ENCODE measurements at places on chromosomes 2 and 18.

DNA sequence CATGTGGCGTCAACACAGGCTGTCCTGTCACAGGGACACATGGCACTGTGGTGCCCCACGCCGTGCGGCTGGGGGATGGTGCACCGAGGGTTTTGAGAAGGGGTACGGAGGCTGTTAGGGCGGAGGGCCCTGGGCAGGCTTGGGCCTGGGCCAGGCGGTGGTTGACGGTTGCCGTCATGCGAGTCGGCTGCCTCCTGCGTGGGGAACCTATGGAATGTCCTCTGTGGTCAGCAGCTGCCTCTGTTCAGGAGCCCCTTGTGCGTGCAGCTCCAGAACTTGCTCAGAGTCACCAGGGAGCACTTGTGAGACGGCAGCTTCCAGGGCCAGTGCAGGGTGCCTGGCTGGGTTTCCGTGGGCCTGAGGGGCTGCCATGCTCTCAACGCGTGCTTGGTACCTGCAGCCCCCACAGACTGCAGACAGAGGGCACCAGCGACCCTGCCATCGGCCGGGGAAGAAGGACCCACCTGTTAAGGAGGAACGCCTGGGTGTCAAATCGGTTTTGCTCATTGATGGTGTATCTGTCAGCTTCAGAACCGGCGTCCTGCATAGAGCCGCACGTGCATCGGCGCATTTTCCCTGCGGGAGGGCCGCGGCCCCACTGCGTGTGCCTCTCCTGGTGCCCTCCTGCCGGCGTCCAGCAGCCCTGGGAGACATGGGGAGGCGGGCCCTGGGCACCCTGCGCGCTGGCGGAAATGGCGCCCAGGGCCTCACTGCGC is 10.0 kb upstream of the D2HGDH start:
- DNase-seq: no peak

- DNase-seq: no peak
Observed at GRCh38 chr2:233111427-233111826, 51.3 kb downstream of the INPP5D start.

DNA sequence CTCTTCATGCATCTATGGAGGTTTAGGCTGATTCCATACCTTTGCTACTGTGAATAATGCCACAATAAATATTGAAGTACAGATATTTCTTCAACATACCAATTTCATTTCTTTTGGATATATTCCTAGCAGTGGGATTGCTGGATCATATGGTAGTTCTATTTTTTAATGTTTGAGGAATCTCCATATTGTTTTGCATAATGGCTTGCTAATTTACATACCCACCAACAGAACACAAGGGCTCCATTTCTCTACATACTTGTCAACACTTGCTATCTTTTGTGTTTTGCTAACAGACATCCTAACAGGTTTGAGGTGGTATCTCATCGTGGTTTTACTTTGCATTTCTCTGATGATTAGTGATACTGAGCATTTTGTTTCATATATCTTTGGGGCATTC is 253.2 kb downstream of the ZNF804A start:
- no peak for DNase-seq

DNA sequence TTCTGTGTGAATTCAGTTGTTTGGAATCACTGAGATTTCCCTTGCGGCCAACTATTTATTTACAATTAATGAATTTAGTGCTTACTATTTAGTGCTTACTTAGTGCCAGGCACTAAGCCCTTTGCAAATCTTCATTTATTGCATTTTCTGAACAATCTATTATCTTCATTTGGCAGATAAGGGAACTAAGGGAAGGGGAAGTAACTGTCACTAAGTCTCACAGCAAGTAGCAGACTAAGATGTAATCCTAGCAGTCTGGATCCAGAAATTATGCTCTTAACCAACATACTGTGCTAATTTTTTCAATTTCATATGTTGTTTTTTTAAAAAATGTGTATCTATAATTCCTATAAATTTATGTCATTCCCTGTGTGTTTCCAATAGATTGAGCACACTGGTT is 214.4 kb upstream of the EPC2 start:
- no peak for DNase-seq

DNA sequence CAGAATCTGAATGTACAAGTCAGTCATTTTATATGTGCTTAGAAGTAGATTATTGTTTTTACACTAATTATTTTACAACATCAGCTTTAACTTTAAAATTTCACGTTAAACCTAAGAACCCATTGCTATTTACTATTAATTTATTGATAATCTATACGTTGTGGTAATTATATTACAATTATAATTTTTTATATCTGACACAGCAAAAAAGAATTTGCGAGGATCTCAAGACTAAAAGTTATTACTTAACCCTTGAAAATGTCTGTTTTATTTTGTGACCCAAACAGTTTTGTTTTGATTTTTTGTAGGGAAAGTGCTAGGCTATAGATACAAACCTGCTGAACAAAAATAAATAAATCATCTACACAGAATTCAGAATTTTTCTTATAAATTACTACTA is 30.3 kb downstream of the BAZ2B start:
- no peak for DNase-seq

DNA sequence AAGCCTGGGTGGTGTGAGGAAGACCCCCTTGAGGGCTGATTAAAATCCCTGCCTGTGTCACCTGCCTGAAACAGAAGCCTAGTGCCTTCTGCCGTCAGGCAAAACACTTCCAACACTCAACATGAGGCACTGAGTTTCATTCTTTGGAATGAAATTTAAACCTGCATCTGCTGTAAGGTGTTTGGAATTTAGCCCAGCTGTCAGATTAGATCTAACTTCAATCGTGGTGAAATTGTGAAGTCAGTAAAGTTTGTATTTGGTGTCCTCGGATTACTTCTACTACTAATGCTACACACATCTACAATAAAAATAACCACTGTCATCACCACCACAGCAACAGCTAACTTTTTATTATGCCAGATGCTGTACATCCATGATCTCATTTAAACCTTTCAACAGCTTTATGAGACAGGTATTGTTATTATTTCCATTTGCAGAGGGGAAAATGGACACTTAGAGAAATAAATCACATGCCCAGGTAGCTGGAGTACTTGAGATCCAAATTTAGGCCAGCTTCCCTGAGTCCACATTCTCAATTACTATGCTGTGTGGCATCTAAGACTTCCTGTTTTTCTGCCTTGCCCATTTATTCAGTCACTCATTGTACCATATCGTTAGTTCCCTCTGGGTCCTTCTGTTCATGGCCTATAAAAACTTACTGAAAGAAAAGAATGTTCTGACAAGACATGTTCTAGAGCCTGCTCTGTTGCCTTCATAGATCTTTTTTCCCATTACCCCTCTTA is 98.2 kb upstream of the GCFC2 start:
- no peak for DNase-seq

DNA sequence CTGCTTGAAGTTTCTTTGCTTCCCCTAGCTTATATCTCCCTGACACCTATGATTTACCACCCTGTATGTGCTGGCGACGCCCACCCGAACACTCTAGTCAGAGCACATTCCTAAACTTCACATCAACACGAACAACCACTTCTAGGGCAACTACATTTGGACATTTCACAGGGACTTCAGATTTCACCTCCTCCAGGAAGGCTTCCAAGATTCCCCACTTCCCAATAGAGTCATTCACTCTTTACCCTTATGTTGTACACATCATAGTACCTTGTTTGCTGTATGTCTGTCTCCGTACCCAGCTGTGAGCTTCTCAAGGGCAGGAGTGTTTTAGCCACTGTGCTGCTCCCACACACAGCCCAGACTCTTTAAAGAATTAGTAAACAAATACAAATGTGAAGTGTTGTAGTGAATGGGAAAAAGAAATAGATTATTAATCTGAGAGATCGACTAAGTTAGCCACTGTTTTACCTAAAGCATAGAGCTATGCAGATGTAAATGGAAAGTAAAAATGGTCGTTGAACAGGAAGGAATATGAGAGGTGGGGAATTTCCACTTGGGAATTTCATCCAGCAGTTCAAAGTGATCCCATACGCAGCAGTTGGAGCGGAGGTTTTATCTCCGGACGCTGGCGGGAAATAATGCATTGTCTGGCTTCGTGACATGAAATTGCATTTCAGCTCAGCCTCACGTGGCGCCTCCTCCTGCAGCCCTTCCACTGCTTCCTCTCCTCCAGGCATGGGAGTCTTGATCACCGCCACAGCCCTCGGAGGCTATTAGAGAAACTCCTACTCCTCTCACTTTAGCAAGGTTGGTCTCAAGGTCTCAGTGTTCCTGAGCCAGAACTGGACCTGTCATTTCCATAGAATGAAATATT is 233.4 kb upstream of the COPS8 start:
- no peak for DNase-seq

- DNase-seq: no peak
Observed at GRCh38 chr2:204545861-204546735, 823 bp downstream of the PARD3B start.

DNA sequence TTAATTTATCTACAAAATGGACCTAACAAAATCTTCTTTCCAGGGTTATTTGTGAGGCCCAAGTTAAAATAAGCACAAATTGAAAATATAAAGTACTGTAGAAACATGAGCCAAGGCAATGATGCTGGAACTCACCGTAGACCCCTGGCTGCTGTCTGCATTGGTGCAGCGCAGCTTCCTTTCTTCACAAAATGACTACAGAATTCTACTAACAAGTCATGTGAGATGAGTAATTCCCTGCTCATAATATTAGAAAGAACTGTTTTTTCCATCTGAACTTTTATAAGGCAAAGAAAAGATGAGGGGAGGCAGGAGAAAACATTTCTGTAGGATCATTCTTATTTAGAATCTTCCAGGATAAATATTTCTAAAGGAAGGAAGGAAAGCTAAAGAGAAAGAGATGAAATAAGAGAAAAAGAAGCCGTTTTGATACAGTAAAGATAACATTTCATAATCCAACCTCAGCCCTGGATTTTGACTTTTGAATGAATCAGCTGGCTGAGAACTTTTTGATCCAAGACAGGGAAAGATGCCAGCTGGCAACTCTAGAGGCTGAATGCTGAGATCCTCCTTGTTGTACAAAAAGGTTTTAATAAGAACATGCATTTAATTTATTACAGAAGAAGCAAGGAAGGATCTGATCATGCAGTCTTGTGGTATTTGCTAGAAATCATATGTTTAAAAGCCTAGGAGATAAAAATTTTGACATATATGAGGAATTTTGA is 183.9 kb upstream of the KLHL14 start:
- no peak for DNase-seq

DNA sequence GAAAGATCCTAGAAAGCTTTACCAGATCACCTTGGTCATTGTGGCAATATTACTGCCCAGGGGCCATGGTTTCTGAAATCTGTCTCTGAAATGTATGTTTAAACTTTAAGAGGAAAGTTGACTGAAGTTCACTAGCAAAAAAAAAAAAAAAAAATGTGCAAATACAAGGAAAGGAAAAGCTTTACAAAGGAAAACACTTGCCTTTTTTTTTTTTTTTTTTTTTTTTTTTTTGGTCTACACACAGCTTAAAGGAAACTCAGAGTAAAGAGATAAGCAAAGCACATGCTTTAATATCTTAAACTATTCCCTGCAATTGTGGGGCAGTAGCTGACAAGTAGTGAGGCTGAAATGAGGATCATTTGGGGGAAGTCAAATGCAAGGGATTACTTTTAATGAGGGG is 174.2 kb upstream of the EPAS1 start:
- DNase-seq: no peak

DNA sequence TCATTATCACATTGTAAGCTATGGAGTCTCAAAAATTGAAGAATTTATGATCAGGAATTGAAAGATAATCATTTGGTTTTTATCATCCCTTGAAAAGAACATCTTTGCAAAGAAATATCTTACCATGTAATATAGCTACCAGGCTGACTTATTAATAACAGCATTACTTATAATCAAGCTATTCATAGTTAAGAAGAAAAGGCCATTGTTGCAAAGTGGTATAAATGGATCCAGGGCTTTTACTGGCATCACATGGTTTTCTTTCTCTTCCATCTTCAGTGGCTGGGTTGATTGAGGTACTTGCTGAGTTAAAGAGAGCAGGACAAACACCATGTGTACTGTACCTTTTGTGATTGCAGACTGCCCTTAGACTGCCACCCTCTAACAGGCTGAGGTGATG is 39.6 kb downstream of the MFSD6 start:
- no peak for DNase-seq

DNA sequence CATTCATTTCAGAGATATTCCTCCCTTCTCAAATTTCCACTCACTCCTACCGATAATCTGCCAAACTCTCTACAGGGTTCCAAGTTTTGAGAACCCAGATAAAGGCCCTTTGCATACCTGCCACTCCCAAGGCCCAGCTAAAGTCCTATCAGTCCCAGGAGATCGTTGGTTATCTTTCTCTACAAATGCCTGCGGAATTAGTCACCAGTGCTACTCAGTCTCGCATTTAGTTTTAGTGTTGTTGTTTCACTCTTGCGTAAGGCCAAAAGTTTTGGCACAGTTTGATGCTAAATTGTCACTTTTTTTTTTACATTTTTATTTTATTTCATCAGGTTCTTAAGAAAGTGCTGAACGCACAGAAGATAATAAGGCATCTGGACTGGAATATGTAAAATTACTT is 29.2 kb upstream of the SETBP1 start:
- no peak for DNase-seq

DNA sequence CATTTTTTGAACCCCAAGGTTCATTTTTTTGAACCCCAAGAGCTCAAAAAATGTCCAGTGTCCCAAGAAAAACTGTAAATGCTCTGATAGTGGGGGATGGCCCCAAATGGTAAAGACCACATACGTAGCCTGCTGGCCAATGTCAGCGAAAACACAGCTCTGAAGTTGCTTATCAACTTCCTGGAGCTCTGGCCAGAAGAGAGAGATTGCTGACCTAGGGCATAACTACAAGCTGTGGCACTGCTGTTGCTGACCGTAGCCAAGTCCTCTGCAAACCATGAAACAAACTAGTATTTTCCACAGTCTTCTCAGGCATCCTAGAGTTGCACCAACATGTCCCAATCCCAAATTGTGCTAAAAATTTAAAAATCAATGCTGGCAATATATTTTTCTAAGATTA is 50.9 kb downstream of the REEP1 start:
- DNase-seq: no peak

Data from T-helper 2 cell treated with Interferon-gamma antibody and Interleukin-4, amounts not matched to agents 5 μg/mL and 100 μg/mL, for 36 hours (primary cell).